Activated T-helper 1 cell treated with anti-CD3 and anti-CD28 coated beads, Interleukin-12 subunit alpha, Interleukin-12 subunit beta, Interleukin-2, Interleukin-4 antibody, amounts not matched to agents 30 ng/mL and 10 ng/mL and 1 ng/mL, durations not matched to agents 14 hours and 24 hours and 36 hours (primary cell): ENCODE measurements at places on chromosomes 1 and 21.

- no peak for DNase-seq
Observed at GRCh38 chr1:14404862-14405301, 193.6 kb upstream of the KAZN start.

- DNase-seq, result no peak
Observed at GRCh38 chr1:13583595-13583965, at the start of gene PDPN. PDPN (plus strand) TSS chr1:13583832; CDS start chr1:13584034, 202 bp downstream.

GRCh38 chr21:29304597-29304996 is 5.9 kb downstream of the BACH1 start:
- DNase-seq, result no peak

GRCh38 chr1:96703186-96703585 is 18.4 kb upstream of the PTBP2 start:
- no peak for DNase-seq

GRCh38 chr1:164910671-164911070 is 351.7 kb downstream of the PBX1 start:
- no peak for DNase-seq

DNA sequence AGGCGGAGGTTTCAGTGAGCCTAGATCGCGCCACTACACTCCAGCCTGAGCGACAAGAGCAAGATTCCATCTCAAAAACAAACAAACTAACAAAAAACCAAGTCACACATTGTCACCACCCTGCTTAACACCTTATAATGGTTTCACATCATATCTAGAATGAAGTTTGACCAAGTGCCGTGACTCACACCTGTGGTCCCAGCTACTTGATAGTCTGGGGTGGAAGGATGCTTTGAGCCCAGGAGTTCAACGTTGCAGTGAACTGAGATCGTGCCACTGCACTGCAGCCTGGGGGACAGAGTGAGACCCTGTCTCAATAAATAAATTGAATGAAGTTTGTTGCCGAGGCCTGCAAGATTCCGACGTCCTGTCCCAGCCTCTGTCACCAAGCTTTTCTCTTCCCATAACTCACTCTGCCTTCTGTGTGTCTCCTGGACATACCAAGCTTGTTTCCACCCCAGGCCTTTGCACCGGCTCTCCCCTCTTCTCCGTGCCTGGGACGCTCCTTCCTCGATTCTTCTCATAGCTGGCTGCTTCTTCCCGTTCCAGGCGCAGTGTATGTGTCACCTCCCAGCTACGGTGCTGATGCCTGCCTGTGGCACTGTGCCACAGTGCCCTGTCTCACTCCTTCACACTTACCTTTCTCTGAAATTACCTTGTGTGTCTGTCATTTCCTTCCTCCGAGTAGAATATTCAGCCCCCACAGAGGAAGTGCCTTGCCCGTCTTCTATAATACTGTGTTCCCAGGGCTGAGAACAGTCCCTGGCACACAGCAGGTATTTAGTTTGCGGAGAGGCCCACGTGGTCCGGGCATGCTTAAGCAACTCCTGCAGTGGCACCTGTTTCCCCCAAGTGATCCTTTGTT is 3.8 kb upstream of the SELENON start:
- no peak for DNase-seq

DNA sequence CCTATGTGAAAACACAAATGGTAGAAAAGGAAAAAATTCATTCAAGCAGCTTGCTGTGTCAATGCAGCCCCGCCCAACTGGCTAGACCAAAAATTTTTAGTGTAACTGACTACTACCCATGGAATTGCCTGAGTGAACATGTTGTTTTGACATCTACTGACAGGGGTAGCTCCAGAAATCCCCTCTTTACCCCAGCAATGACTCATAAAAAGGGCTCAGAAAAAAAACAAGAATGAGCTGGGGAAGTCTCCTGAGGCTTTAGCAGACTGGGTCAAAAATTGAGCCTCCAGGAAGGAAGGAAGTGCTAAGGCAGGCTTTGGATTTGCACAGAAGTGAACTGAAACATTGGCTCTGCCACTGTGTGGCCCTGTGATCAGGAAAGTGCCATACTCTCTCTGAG is 24.4 kb upstream of the FGGY start:
- DNase-seq, result no peak

- no peak for DNase-seq
Observed at GRCh38 chr21:16588433-16588860, 858.7 kb downstream of the USP25 start.

DNA sequence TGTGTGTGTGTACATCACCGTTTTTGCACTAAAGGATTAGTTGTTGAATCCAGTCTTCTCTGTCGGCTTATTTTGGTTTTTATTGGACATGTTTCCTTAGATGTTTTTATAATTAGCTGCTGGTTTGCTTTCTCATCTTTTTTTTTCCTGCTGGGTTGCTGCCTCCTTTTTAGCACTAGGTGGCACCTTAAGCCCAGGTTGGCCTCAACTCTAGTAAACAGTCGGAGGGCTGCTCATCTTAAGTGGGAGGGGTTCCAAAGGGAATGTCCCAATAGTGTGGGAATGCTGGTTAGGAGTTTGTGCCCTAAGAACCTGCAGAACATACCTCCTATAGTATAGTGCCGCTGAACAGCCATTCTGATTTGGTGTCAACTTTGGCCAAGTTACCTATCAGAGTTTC is 570.1 kb upstream of the CXADR start:
- DNase-seq, result no peak

DNA sequence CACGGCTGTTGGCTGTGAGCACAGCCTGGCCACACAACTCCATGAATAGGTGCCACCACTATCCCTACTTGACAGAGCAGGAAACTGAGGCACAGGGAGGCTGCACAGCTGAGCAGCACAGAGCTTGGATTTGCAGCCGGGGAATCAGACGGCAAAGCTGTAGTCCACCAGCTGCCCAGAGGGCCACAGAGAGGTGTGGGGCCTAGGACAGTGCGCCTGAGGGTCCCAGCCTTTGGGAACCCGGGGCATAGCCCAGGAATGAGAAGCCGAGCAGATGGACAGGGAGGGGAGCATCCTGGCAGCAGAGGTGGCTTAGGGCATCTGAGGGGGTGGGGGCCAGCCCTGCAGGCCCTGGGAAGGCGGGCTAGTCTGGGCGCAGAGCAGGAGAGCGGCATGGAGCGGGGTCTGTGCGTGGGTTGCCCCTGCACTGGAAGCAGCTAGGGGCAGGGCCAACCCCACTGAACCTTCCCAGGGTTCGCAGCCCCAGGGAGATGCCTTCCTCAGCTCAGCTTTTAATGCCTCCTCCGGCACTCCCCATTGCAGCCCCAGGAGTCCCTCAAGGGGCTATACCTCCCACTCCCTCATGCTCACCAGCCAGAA is 46.2 kb upstream of the COL18A1 start:
- no peak for DNase-seq

DNA sequence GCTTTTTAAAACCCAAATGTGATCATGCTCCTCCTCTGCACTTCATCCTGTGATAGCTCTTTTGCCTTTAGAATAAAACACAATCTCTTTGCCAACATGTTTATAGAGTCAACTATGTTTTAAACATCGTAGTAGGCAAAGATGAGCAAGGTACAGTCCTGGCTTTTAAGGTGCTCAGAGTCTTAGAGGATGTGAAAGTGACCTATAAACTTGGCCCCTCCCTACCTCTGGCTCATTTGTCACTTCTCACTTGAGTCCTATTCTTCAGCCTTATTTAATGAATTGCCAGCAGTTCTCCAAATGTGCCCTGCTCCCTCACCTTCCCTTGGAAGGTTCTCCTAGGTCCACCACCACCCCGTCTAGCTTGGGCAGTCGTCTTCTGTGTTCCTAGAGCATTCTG is 617.0 kb upstream of the NR5A2 start:
- no peak for DNase-seq

DNA sequence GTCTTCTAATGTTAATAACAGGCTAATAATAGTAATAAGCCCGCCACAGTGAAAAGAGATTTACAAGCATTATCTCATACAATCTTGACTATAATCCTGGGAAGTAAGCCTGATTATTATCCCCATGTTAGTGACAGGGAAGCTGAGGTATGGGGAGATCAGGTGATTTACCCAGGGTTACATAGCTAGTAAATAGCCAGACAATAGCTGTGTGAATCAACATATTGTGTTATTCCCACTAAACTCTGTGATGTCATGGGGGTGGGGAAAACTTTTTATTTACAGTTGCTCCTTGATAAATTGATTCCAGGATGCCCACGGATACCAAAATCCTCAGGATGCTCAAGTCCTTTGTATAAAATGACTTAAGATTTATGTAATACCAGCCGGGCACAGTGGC is 181.9 kb downstream of the LMO4 start:
- no peak for DNase-seq

DNA sequence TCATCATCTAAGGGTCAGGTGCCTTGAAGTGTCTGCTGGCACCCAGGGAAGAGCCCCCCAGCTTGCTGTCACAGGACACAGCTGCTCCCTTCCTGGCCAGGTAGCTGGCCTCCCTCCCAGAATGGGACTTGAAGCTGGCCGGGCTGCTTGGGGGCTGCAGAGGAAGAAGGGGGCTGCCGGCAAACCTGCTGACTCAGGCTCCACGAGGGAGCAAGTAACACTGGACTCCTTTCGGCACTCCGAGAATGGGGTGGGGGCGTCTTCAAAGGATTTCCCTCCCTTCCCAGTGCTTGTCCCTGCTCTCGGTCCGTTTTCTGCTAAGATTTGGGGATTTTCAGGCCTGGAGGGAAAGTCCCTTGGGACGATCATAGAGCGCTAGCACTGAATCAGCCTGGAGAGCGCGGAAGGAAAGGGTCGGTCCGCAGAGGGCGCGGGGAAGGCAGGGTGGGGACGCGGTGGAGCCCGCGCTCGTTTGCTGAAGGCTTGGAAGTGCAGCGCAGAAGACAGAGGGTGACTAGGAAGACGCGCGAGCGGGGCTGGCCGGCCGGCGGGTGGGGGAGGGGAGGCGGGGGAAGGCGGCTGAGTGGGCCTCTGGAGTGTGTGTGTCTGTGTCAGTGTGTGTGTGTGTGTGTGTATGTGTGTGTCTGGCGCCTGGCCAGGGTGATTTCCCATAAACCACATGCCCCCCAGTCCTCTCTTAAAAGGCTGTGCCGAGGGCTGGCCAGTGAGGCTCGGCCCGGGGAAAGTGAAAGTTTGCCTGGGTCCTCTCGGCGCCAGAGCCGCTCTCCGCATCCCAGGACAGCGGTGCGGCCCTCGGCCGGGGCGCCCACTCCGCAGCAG is at the start of gene CSF1:
Gene CSF1 (plus strand): TSS at position 727 of the 840 bp plus-strand sequence. CDS start 175 bp downstream, outside the sequence.
- DNase-seq, result peak; percentile 60

DNA sequence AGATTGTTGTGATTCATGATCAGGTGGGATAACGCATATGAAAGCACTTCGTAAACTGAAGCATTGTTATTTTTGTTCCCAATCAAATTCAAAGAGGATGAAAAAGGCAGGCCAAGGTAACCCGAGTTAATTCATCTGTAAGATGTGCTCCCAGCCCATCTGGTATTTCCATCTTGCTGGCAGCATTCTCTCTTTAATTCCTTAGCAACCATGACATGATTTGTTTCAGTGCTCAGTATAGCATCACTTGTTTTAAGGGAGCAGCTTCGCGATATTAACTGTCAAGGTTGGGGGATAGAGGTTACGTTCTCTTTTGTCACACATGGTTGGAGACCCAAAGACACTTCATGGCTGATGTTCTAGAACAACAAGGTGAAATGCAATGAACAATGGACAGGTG is 6.4 kb downstream of the TSPAN2 start:
- DNase-seq, result no peak

GRCh38 chr1:157893686-157894085 is 52.1 kb upstream of the CD5L start:
- DNase-seq, result no peak

- DNase-seq, result no peak
Observed at GRCh38 chr21:33101300-33101911, 31.5 kb downstream of the OLIG1 start.

DNA sequence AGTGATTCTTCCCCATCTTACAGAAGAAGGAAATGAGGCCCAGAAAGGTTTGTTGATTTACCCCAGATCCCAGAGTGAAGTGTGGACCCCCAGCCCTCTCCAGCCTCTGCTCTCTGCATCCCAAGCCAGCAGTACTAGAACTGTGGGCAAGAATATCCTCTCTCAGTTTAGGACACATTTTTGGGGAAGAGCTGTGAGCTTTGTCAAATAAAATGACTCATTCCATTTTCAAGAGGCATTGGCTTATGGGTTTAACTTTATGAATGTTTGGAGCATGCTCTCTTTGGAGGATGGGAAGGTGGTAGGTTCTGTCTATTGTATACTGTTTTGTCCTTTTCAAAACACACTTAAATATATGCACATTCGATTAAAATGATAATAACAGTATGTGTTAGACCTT is 70.6 kb upstream of the CNTN2 start:
- no peak for DNase-seq

- DNase-seq, result no peak
Observed at GRCh38 chr1:180616439-180616838, 15.4 kb upstream of the XPR1 start.

GRCh38 chr21:24840287-24840686 is 767.0 kb downstream of the MRPL39 start:
- no peak for DNase-seq

DNA sequence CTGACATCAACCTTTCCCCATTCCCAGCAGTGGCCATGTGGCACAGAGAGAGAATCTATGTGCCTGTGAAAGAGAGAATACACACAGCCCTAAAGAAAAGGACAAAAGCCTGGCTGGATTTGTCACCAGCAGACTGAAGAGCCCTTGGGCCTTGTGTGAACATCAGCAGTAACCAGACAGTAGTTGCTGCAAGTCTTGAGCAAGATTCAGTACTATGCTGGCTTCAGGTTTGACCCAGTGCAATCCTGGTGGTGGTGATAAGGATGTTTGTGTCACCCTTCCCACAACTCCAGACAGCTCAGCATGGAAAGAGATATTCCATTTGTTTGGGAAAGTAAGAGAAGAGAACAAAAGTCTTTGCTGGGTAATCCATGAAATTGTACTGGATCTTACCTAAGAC is 28.4 kb upstream of the GBP6 start:
- no peak for DNase-seq

DNA sequence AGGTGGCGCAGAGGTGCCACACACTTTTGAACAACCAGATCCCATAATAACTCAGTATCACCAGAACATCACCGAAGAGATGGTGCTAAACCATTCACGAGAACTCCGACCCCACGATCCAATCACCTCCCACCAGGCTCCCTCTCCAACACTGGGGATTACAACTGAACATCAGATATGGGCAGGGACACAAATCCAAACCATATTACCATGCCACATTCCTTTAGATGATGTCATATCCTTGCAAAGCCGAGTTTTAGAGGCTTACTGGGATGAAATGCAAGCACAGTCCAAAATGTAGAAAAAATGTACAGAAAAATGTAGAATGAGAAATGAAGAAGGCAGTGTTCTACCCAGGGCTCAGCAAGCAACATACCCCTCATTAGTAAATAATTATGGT is 64.7 kb downstream of the SGIP1 start:
- DNase-seq, result no peak

DNA sequence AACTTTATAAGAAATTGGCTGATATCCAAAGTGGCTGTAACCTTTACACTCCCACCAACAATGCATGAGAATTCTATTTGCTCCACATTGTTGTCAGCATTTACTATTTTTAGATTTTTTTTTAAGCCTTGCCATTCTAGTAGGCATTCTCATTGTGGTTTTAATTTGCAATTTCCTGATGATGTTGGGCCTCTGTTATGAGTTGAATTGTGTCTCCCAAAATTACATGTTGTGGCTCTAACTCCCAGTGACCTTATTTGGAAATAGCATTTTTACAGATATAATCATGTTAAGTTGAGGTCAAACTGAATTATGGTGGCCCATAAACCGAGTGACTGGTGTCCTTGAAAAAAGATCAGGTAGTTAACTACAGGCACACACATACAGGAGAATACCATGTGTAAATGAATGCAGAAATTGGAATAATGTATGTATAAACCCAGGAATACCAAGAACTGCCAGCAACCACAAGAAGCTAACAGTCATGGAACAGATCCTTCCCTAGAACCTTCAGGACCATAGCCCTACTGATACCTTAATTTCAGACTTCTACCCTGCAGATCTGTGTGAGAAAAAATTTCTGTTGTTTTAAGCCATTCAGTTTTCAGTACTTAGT is 348.8 kb upstream of the DAB1 start:
- no peak for DNase-seq

- DNase-seq, result no peak
Observed at GRCh38 chr1:44029260-44029910, 1.9 kb downstream of the SLC6A9 start.
